ENCODE measurements at places on chromosomes 16 and 17. TPM values are rescaled to one million over a fixed set of nuclear protein-coding genes. Genes with fewer than 3 reads are reported as not detected.

The CSF3 gene
- total RNA-seq: not detected

The CDH1 gene
- total RNA-seq: 0.03 TPM

The MRPL27 gene
- total RNA-seq: 88.5 TPM

The ESRP2 gene
- not detected for total RNA-seq

The KRTAP4-1 gene
- not detected for total RNA-seq

The PRAC2 gene
- not detected for total RNA-seq

The TRAP1 gene
- total RNA-seq: 54.2 TPM

The CCDC40 gene
- 2.2 TPM for total RNA-seq

- peaks cover 80% of the 10 kb centered on the region for H3K4me1 ChIP-seq
- no peaks in the 10 kb centered on the region for H3K27me3 ChIP-seq
- no peak overlapping the region for H3K27ac ChIP-seq
- no peak overlapping the region for H3K4me3 ChIP-seq
- peaks cover 94% of the 10 kb centered on the region for H3K36me3 ChIP-seq
These were observed 9.8 kb downstream of the SLC16A3 start for GRCh38 chr17:82238472-82239201.

- no peaks in the 10 kb centered on the region for H3K27me3 ChIP-seq
- peaks cover 44% of the 10 kb centered on the region for H3K4me1 ChIP-seq
- no peak for DNase-seq
- H3K27ac ChIP-seq: no peak overlapping the region
- H3K4me3 ChIP-seq: no peak overlapping the region
These were observed 57.6 kb downstream of the RGS9 start for GRCh38 chr17:65194670-65195334.

GRCh38 chr16:85507342-85507741, 105.8 kb upstream of the GSE1 start:
- H3K27me3 ChIP-seq: no peaks in the 10 kb centered on the region
- H3K4me3 ChIP-seq: no peak overlapping the region
- no peak for DNase-seq
- no peak overlapping the region for H3K27ac ChIP-seq

DNA sequence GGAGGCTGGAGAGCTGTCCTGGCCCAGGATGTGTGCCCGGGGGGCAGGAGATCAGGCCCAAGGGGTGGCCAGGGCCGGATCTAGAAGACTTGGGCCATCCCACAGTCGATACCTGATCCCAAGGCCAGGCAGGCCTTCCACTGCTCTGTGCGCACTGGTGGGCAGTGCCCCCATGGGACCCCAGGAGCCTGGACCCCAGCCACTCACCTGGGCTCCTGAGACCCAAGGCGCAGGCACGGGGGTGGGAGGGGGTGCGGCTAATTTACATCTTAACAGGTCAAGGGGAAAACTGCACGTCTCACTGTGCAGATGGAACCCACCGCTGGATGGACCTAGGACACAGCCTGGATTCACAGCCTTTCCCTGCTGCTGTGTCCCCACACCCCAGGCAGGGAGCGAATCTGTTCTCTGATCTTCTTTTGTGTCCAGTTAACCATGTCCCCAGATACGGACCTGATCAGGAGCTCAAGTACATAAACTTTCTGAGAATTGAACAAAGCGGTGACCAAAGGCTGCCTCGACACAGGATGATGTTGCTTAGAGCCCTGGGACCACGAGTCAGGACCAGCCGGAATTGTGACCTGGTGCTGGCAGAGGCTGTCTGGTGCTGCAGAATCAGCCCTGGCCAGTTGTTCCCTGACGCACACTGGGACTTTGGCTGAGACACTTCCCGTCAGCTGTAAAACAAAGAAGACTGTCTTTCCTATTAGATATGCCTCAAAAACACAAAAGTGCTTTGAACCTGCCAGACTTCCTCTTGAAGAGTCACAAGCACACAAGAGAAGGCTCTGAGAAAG, 60.6 kb downstream of the TNFRSF13B start:
- H3K27me3 ChIP-seq: no peaks in the 10 kb centered on the region
- H3K4me3 ChIP-seq: no peak overlapping the region
- H3K27ac ChIP-seq: no peak overlapping the region
- no peak for DNase-seq
- no peaks in the 10 kb centered on the region for H3K36me3 ChIP-seq

DNA sequence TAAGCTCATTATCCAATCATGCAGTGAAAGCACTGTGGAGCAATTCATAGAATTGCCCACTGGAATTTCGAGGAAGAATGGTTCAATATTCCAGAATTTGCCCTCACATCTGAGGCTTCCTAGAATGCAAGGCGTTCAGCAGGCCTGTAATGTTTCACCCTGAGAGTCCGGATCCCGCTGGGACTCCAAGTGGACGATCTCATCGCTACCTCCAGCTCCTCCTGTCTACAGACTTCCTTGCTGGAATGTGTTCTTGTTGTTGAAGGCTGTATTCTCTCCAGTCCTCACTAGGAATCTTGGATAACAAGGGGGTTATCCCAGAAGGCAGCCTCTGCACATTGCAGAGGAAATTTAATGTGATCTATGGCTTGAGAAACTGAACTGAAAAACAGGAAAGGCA, 7.8 kb downstream of the SLC47A1 start:
- no peak overlapping the region for H3K4me3 ChIP-seq
- H3K27ac ChIP-seq: no peak overlapping the region
- peaks cover 14% of the 10 kb centered on the region for H3K27me3 ChIP-seq
- no peak for DNase-seq
- H3K4me1 ChIP-seq: no peaks in the 10 kb centered on the region
- H3K36me3 ChIP-seq: no peaks in the 10 kb centered on the region

GRCh38 chr17:20184977-20185619, 175.9 kb downstream of the SPECC1 start:
- H3K4me1 ChIP-seq: peaks cover 55% of the 10 kb centered on the region
- no peak overlapping the region for H3K4me3 ChIP-seq
- H3K36me3 ChIP-seq: no peaks in the 10 kb centered on the region

- no peaks in the 10 kb centered on the region for H3K4me1 ChIP-seq
- no peak for DNase-seq
- H3K27ac ChIP-seq: no peak overlapping the region
- peaks cover 8% of the 10 kb centered on the region for H3K36me3 ChIP-seq
- H3K27me3 ChIP-seq: no peaks in the 10 kb centered on the region
- H3K4me3 ChIP-seq: no peak overlapping the region
These were observed 35.6 kb downstream of the PRKCA start for GRCh38 chr17:66337866-66338485.

GRCh38 chr17:69820876-69821473, 254.1 kb upstream of the KCNJ16 start:
- H3K27me3 ChIP-seq: no peaks in the 10 kb centered on the region
- peaks cover 21% of the 10 kb centered on the region for H3K4me1 ChIP-seq
- DNase-seq: no peak
- H3K36me3 ChIP-seq: no peaks in the 10 kb centered on the region
- H3K27ac ChIP-seq: no peak overlapping the region

DNA sequence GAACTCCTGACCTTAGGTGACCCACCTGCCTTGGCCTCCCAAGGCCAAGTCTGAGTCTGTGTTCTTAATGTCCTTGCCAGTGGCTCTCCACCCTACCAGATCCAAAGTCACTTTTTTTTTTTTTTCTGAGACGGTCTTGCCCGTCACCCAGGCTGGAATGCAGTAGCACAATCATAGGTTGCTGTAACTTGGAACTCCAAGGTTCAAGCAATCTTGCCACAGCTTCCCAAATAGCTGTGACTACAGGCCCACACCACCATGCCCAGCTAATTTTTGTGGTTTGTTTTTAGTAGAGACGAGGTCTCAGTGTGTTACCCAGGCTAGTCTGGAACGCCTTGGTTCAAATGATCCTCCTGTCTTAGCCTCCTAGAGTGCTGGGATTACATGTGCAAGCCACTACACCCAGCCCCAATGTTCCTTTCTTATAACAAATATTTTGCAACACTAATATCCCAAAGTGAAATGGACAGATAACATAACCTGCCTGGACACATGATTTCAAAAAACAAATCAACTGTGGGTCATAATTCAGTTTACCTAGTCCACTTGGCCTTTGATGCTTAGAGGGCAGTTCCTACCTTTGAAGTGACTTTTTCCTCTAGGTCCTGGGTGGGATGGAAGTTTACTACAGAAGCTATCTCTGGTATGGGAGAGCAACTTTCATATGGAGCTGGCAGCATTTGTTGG, 4.0 kb upstream of the RAPGEFL1 start:
- no peak overlapping the region for H3K4me3 ChIP-seq
- H3K36me3 ChIP-seq: peaks cover 74% of the 10 kb centered on the region
- no peaks in the 10 kb centered on the region for H3K27me3 ChIP-seq
- H3K4me1 ChIP-seq: 0 out of 2 replicates have a peak, but pooled peaks cover under 1% of the 10 kb centered on the region
- no peak overlapping the region for H3K27ac ChIP-seq
- DNase-seq: no peak

DNA sequence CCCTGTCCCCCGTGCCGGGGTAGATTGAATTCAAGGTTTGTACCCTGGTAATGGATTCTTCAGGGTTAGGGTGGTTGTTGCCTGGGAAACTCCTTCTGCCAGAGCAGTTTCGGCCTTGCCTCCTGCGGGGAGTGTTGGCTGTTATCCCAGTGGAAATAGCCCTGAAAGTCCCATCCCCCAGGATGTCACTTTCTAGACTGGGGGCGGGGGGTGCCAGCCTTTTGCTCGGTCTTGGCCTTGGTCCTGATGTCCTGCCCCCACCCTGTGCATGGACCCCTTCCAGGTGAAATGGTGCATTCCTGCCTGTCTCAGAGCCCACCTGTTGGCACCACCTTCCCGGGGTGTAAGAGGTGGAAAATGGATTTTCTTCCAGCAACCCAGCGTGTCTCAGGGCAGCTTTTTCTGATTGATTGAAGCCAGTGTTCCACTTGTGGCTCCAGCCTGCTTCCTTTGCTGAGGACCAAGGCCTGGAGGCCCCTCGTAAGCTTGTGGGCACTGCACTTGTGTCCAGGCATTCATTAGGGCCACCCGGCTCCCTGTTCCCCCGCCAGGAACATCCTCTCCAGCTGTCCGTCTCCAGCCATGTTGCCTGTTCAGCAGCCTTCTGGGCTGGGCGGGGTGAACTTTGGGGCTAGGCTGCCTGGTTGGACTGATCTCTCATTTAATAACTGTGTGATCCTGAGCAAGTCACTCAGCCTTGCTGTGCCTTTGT, 25.6 kb downstream of the MGAT5B start:
- no peak for DNase-seq
- peaks cover 64% of the 10 kb centered on the region for H3K36me3 ChIP-seq
- H3K27ac ChIP-seq: no peak overlapping the region
- H3K4me1 ChIP-seq: no peaks in the 10 kb centered on the region

GRCh38 chr16:23079675-23080301, 69.5 kb downstream of the USP31 start:
- peaks cover 7% of the 10 kb centered on the region for H3K36me3 ChIP-seq
- H3K4me3 ChIP-seq: no peak overlapping the region
- H3K4me1 ChIP-seq: peaks cover 8% of the 10 kb centered on the region
- H3K27ac ChIP-seq: no peak overlapping the region
- DNase-seq: no peak

GRCh38 chr16:1172651-1173050, 19.7 kb downstream of the CACNA1H start:
- H3K27me3 ChIP-seq: peaks cover 58% of the 10 kb centered on the region
- H3K4me1 ChIP-seq: 0 out of 2 replicates have a peak, but pooled peaks cover 3% of the 10 kb centered on the region
- no peak overlapping the region for H3K27ac ChIP-seq
- DNase-seq: no peak

- no peak overlapping the region for H3K27ac ChIP-seq
- DNase-seq: no peak
- H3K36me3 ChIP-seq: no peaks in the 10 kb centered on the region
- H3K27me3 ChIP-seq: no peaks in the 10 kb centered on the region
- no peak overlapping the region for H3K4me3 ChIP-seq
- H3K4me1 ChIP-seq: peaks cover 54% of the 10 kb centered on the region
These were observed 14.0 kb upstream of the CCL2 start for GRCh38 chr17:34241062-34241461.

DNA sequence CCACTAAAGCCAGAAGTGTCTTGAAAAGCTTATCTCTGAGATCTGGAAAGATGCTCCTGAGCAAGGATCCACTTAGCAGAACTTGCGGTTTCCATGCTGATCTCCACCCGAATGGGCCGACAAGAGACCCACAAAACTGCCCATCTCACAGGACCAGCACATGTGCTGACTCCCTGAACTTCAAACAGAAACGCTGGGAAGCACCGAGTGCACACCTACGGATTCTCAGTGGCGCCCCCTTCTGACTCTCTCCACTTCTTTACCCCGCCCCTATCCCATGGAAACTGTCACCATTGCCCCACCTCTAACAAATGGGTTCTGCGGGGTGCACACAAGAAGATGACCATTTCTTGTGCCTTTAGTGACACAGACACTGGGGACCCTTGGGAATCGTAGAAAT, 21.4 kb downstream of the CDRT4 start:
- no peaks in the 10 kb centered on the region for H3K36me3 ChIP-seq
- no peaks in the 10 kb centered on the region for H3K27me3 ChIP-seq
- H3K4me3 ChIP-seq: no peak overlapping the region
- peaks cover 11% of the 10 kb centered on the region for H3K4me1 ChIP-seq
- no peak for DNase-seq

DNA sequence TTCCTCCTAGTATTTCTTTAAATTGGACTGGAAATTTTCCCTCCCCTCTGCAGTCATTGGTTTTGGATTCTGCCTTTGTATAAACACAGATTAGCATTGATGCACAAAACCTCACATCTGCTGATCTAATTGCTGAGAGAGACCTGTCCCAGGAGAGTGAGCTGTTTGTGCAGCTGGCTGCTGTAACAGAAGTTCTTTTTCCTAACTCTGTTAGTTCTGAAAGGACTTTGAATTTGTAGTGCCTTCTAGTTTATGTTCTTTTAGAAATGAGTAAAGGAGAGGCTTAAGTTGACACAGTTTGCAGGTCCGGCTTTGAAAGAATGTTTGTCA, 45.2 kb upstream of the KPNB1 start:
- H3K4me1 ChIP-seq: peaks cover 26% of the 10 kb centered on the region
- H3K27me3 ChIP-seq: no peaks in the 10 kb centered on the region
- peaks cover 77% of the 10 kb centered on the region for H3K36me3 ChIP-seq
- no peak for DNase-seq

DNA sequence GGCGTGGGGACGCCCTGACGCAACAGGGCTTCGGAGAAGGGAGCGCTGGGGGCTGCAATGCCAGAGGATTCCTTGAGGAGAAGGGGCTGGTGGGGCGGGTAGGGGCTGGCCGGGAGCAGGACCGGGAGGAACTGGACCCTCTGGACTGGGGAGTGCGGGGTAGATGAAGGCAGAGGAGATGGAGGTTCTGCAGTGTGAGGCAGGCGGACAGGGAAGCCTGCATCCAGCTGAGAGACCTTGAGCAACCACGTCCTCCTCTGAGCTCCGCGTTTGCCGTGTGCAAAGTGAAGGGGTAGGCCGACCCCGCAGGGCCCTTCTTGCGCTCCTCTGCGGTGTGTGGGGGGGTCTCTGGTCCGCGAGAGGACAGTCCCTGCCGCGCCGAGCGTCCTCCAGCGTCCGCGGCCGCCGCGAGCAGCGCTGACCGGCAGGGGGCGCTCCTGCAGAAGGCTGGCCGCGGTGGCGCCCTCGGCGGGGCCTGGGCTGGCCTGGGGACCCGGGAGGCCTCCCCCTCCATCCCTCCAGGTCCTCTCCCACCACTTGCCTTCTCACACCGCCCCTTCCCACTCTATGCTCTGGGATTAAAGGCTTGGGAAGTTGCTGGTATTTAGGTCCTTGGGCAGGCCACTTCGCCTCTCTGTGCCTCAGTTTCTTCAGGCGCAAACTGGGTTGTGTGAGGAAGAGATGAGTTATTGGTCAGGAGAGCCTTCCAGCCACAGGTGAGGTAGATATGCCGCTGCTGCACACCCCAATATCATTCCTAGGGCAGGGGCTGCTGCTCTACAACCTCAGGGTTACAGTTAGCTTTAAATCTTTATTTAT, 9.6 kb upstream of the WNT9B start:
- H3K27ac ChIP-seq: no peak overlapping the region
- no peak overlapping the region for H3K4me3 ChIP-seq
- DNase-seq: no peak
- peaks cover 36% of the 10 kb centered on the region for H3K27me3 ChIP-seq
- no peaks in the 10 kb centered on the region for H3K36me3 ChIP-seq

- H3K36me3 ChIP-seq: peaks cover 16% of the 10 kb centered on the region
- peaks cover 14% of the 10 kb centered on the region for H3K4me1 ChIP-seq
- no peak overlapping the region for H3K27ac ChIP-seq
- H3K27me3 ChIP-seq: no peaks in the 10 kb centered on the region
- DNase-seq: no peak
These were observed 3.9 kb downstream of the PDK2 start for GRCh38 chr17:50099003-50099402.
